Testis (tissue), 5 donors: ENCODE measurements at places on chromosomes 4 and X. TPM values are rescaled to one million over a fixed set of nuclear protein-coding genes. Genes with fewer than 3 reads are reported as not detected.

- DNase-seq = no peak
Observed at GRCh38 chrX:49250066-49250465, 14.4 kb downstream of the FOXP3 start.

- no peak for DNase-seq
Observed at GRCh38 chr4:186018261-186018660, 50.7 kb upstream of the TLR3 start.

DNA sequence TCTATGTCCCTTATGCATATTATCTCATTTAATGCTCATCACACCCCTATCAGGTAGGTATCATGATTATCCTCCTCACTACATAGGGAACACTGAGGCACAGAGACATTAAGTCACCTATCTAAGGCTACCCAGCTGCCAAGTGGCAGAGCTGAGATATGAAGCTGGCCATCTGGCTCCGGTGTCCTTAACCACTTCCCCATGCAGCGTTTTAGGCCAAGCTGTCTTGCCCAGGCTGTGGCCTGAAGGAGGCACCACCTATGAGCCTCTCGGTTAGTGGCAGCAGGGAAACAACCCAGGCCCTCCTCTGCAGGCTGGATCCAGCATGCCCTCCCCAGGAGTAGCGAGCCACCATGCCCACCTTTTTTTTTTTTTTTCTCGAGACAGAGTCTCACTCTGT is 16.3 kb downstream of the PJA1 start:
- no peak for DNase-seq

- DNase-seq = no peak
Observed at GRCh38 chr4:2390784-2391421, 27.5 kb downstream of the ZFYVE28 start.

DBET gene
- polyA plus RNA-seq = not detected
